Fibroblast of mammary gland (primary cell): ENCODE measurements at places on chromosomes 1 and 21.
A peak's percentile ranks its signal among the peaks of the same experiment; 100 is the strongest.

GRCh38 chr1:172790245-172790644 lies 131.3 kb downstream of the FASLG start:
- DNase-seq: no peak

DNA sequence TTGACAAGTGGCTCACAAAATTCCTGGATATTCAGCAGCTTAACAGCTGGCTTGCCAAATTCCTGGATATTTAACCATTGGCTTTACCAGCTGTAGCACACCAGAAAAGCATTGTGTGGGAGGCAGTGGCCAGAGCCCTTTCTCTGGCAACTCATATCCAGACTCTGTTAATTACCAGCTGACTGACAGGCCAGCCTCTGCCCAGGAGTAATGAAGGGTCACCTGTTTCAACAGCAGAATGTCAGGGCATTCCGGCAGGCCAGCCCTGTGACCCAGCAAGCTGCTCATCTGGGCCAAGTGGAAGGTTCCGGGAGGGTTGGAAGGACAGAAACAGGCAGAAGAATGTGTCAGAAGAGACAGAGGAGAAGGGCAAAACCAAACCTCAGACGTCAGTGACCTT lies 35.2 kb upstream of the KIRREL1 start:
- DNase-seq: no peak

DNA sequence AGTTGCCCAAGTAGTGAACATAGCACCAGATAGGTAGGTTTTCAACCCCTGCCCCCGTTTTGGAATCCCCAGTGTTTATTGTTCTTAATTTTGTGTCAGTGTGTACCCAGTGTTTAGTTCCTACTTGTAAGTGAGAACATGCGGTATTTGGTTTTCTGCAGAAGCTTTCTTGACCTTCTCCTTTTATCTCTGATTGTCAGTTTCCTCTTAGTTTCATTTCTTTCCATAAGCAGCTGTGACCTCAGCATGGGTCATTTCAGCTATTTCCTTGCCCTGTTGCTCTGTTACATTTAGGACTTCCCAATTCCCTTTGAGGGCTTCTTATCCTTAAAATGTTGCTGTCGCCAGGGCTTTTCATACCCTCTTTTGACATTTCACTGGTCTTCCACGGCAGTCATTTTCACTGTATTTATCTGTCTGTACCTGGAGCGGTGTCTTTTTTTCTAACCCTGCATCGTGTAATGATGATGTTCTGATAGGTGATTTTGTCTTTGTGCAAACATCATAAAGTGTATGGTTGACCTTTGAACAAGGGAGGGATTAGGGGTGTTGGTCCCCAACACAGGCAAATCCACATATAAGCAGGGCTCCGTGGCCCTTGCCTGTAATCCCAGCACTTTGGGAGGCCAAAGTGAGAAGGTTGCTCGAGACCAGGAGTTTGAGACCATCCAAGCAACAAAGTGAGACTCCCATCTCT lies 15.0 kb downstream of the ITSN1 start:
- no peak for DNase-seq

- DNase-seq: no peak
Measured at GRCh38 chr1:45543581-45544417, 6.8 kb upstream of the AKR1A1 start.

GRCh38 chr1:178571807-178572206 lies 58.9 kb downstream of the TEX35 start:
- DNase-seq: no peak

- DNase-seq: peak; percentile 39
Measured at GRCh38 chr1:75797606-75798216, 1.0 kb downstream of the MSH4 start.

DNA sequence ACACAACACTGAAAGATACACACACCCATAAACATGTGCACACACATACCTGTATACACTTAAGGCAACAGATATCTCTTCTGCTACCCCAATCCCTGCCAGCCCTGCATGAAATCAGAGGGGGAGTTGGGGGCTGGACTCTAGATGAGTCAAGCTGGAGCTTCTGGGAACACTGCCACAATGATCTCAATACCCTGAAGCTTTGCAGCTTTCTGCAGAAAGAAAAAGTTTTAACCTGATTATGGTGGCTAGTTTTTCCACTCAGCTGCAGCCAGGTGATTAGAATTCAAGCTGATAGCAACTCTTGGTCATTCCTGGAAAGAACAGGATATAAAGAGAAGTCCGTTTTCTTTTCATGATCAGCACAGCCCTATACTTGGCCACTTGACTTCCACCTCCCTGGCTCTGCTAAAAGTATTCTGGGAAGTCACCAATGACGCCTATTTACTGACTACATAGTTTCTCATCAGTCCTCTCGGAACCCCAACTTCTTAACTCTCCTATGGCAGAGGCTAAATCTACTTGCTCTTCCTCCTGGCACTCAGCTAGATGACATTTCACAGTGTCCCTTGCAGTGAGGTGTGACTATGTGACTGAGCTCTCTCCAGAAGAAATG lies 20.7 kb upstream of the DNASE2B start:
- DNase-seq: peak; percentile 87

DNA sequence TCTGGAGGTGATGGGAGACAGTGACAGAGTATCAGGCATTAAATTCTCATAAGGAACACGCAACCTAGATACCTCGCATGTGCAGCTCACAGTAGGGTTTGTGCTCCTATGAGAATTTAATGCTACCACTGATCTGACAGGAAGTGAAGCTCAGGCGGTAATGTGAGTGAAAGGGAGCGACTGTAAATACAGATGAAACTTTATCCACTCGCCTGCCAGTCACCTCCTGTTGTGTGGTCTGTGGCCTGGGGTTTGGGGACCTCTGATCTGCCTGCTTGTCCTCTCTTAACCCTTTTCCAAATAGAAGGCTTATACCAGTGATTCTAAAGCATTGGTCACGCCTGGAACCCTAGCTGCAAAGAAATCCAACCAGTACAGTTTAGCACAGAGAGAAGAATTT lies 15.3 kb downstream of the GABPA start:
- DNase-seq: no peak

GRCh38 chr21:14824126-14824525 lies 240.7 kb downstream of the NRIP1 start:
- no peak for DNase-seq

- DNase-seq: peak; percentile 56
Measured at GRCh38 chr1:109425391-109426280, 612 bp downstream of the PSMA5 start.

GRCh38 chr21:41589620-41590175 lies 81.7 kb upstream of the TMPRSS2 start:
- no peak for DNase-seq

- DNase-seq: no peak
Measured at GRCh38 chr1:202521886-202522285, 173.4 kb downstream of the PPP1R12B start.

DNA sequence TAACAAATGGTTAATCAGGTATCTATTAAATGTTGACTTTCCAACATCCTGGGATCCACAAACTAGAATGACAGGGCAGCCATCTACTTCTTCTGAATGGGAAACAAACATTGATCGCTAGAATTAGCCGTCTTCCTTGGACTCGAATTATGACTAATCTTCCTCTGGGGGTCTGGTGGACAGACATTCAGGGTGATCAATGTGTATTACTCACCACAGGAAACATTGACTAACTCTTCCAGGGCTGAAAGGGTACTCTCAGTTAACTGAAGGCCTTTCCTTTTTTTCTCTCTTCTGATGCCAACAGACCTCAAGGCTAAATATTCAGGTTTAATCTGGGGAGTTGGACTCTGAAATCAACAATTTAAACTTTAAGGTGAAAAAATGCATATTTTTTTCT lies 9.5 kb downstream of the NOL9 start:
- DNase-seq: peak; percentile 76

DNA sequence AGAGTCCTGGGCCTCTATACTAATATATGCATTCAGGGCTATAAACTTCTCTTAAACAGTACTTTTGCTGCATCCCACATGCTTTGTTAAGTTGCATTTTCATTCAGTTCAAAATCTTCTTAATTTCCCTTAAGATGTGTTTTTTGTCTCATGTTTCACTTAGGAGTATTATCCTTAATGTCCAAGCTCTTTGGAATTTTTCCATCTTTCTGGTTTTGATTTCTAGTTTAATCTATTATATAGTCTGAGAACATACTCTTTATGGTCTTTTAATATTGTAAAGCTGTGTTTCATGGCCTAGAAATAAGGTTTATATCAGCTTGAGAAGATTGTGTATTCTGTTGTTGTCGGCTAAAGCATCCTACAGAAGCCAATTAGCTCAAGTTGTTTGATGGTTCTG lies 1041.8 kb downstream of the PLA2G4A start:
- no peak for DNase-seq
